ENCODE measurements at places on chromosomes 4 and X. TPM values are rescaled to one million over a fixed set of nuclear protein-coding genes. Genes with fewer than 3 reads are reported as not detected.

Gene BRS3
- 0.10 TPM for polyA plus RNA-seq

Gene EIF1AX
- 45.7 TPM for polyA plus RNA-seq

DNA sequence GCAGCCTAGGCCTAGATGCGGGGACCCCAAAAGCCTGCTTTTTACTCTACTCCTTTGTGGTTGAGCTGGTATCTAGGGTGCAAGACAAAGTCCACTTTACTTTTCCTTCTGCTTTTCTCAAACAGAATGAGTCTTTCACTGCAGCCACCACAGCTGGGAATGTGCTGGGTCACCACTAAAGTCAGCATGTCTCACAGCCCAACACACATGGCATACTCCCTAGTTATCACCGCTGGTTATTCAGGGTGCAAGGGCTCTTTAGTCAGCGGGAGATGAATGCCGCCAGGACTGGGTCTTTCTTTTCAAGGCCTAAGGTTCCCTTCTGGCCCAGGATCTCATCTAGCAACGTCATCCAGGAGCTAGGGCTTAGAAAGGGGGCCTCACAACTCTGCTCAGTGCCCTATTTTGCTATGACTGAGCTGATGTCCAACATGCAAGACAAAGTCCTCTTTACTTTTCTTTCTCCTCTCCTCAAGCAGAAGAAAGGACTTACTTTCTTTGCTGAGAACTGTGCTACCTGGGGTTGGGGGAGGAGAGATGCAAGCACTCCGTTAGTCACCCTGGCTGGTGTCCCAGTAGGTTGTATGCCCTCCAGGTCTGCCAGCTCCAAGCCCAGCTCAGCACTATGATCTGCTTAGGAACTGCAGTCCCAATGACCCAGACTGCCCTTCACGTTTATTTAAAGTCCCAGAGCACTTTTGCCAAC lies 22.9 kb upstream of the STPG2 start:
- DNase-seq, result no peak

- no peak for DNase-seq
Measured at GRCh38 chr4:166290426-166290825, 417.4 kb downstream of the TLL1 start.

DNA sequence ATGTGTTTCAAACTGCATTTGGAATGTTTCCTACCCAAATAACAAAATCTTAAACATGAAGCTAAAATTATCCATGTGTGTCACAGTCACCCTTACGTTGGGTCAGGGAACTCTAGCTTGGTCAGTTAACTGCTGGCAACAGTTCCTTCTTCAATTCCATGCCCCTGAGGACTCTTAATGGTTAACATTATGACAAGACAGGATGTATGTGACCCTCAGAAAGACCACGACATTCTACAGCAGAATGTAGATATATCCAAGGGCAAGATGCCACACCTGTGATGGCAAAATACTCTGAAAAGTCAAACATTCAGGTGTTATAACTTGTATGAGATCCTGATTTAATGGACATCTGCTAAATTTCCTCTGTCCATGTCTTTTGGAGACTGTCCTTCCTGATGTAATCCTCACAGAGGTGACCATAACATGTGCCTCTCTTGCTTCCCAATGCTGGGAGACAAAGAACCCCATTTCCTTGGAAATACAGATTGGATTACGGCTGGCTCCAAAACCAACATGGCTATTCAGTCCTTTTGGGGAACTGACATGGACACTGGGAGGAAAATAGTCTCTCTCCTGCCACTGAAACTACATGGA lies 39.1 kb downstream of the YTHDC1 start:
- DNase-seq, result no peak

DNA sequence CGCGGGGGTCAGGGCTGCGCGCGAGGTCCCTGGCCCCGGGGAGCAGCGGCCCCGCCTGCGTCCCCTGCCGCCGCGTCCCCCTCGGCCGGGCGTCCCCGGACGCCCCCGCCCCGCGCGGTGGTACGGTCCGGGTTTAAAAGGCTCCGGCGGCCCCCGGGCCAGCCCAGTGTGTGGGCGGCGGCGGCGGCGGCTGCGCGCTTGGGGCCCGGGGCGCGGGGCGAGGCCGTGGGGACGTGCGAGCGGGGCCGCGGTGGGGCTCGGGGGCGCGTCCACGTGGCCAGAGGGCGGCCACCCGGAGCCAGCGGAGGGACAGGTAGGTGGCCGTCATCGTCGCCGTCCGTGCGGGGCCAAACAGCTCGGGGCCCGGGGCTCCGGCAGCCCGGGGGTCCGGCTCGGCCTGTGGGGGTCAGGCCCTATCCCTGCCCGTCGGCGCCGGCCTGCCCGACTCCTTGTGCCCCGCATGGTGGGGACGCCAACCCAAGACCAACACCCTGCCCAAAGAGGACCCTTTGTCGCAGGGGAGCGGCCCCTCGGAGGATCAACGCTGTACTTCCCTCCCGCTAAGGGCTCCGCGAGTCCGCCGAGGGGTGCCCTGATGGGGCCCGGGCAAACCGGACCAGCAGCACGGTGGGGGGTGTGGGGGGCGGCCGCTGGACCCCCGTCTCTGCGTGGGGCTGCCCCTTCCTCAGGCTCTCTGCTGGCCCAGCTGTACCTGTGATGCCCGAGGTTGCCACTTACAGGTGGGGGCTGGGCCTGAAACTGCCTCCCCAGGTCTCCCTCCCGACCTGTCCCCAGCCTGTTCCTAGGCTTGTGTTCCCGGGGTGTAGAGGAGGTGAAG lies at the start of gene PLXNA3:
Gene PLXNA3, plus strand, starts transcription at position 166 of the 838 bp plus-strand sequence. CDS start 1,903 bp downstream, outside the sequence.
- DNase-seq, result no peak

GRCh38 chrX:120293015-120293414 lies 18.2 kb downstream of the TMEM255A start:
- no peak for DNase-seq

DNA sequence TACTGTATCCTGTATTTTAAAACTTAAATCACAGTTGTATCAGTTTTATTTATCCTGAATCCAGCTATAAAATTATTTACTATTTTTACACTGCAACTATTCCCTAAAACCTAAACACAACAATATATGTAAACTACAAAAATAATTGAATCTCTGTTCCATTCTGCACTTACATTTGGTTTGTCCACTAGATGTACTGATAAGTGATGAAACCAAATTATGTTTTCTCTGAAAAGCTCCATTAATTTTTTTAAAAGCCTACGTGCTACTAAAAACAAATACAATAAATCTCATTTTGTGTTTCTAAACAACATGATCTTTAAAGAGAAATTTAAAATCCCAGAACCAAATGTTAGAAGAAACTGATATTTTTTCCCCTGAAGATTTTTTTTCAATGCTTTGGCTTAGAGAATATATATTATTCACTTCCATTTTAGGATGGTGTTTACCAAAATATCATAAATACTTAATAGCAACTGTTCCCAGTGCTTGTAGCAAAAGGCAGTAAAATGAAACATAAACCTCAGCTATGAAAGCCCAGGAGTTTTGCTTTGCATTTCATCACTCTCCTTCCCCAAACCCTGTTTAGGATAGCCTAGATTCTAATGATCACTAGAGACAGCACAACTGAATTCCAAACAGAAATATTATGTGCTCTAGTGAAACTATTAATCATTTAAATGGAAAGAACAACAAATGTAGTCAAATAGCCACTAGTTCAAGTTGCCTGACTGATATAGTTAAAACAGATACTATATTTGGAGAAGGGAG lies 19.7 kb downstream of the ANTXR2 start:
- no peak for DNase-seq

- no peak for DNase-seq
Measured at GRCh38 chr4:147059064-147059731, 113.5 kb upstream of the TTC29 start.
